Hepatocyte (in vitro differentiated cells): ENCODE measurements at places on chromosomes 1 and 21.
A peak's percentile ranks its signal among the peaks of the same experiment; 100 is the strongest.

DNA sequence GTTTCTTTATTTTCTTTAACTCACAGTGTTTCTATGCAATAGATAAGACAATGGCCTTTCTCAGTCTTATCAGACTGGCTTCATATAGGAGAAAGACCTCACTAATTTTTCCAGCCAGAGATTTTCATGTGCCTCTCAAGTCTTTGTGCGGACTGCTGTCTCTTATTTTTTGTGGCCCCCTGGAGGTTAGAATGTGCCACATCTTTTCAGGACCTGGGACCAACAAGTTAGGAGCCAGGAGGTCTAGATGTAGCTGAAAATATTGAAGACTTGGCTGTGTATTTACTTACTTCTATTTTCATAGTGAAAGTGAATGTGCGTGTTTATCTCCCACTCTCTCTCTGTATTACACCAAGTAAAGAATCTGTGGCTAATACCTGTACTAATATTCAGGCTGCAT lies 42.1 kb upstream of the CFHR3 start:
- no peak for DNase-seq

GRCh38 chr1:2623571-2624337 lies 9.1 kb downstream of the MMEL1 start:
- no peak for DNase-seq

GRCh38 chr1:175274368-175274767 lies 81.8 kb upstream of the KIAA0040 start:
- DNase-seq, result no peak

GRCh38 chr1:226216056-226216455 lies 7.4 kb upstream of the MIXL1 start:
- DNase-seq, result no peak

GRCh38 chr1:87045761-87046304 lies 131.4 kb downstream of the HS2ST1 start:
- no peak for DNase-seq

DNA sequence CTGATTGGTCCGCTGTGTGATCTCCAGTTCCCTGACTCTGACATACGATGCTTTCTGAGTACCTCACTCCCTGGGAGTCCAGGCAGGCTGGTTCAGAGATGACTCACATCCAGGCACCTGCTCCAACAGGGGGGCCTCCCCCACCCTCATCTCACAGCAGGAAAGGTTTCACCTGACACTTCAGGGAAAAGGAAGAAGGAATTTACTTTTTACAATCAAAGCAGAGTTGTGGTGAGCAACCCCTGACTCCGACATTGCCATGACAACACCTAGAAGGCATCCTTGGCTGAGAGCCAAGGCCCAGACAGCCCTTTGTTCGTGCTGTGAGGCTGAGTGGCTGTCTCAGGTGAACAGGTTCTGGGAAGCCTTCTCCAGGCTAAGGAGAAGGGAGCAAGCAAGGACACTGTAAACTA lies 164.6 kb upstream of the GJB5 start:
- peak; percentile 87 for DNase-seq

- DNase-seq, result peak; percentile 29
These were observed 27.2 kb upstream of the FAM3B start for GRCh38 chr21:41289431-41289830.

DNA sequence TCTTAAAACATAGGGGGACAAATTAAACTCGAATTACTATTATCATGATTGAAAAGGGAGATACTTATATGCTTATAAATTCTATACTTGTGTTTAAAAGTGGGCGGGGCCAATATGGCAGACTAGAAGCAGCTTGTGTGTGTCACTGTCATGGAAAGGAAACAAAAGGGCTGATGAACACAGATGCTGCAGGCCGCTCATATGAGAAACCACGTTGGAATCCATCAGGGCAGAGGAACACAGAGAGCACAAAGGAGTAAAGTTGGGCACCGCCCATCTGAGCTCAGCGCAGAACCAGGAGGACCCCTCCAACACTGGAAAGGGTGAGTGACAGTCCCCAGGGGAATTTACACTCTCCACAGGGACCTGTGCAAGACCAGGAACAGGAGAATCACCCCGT lies 107.0 kb downstream of the SLC5A9 start:
- no peak for DNase-seq

DNA sequence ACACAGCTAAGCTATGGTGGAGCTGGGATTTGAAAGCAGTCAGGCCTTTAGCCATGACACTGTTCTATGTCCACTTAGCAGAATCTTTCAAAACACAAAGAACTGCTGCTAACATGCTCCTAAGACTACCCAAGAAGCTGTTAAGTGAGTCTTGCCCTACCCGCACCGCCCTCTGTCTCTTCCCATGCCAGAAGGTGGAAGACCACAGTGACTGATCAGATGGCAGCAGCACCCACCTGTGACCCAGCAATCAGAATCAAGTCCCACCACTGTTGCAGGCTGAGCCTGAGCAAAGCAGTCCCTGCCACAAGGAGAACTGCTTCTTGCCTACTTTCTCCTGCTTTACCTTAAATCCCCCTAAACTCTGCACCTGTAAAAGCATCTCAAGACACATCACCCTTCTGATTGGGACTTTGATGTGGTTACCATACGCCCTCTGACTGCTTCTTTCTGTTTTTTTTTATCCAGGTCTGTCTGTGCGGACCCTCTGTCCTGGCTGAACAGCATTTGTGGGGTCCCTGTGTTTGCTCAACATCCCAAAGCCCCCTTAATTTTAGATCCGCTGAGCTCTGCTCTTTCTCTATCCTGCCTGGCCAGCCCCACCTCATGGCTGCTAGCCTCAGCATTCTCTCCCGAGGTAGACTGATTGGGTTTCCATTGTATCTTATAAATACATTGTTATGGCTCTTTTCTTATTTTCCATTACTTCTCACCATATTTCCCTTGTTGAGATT lies 16.0 kb downstream of the IRF2BP2 start:
- DNase-seq, result no peak

GRCh38 chr1:28123461-28123961 lies 35.1 kb upstream of the EYA3 start:
- DNase-seq, result no peak

- DNase-seq, result no peak
These were observed 24.4 kb downstream of the GNPAT start for GRCh38 chr1:231265379-231265778.

DNA sequence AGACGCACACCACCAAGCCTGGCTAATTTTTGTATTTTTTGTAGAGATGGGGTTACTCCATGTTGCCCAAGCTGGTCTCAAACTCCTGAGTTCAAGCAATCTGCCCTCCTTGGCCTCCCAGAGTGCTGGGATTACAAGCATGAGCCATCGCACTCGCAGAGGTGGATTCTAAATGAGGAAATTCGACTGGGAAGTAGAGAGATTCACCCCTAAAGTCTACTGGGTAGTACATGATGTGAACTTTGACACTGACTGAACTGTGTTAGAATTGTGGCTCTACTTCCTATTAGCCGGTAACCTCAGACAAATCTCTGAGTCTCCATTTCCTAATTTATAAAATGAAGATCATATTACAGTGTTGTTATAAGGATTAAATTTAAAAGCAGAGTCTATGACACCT lies 276.0 kb upstream of the NR5A2 start:
- no peak for DNase-seq

DNA sequence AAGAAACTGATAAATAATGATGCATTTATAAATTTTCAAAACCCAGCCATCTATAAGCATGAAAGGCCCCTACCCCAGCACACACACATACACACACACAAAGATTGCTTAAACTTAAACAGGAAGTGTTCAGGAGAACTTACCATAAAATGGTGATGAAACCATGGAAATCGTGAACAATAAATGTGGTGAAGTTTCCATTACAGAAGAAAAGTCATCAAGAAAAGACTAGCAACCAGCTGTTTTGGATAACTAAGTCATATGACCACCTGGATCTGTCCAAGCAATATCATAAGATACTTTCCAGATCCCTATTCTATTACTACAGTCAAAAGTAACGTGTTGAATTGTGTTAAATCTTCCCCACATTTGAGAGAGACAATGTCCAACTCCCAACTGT lies 24.1 kb downstream of the RGS5 start:
- no peak for DNase-seq

DNA sequence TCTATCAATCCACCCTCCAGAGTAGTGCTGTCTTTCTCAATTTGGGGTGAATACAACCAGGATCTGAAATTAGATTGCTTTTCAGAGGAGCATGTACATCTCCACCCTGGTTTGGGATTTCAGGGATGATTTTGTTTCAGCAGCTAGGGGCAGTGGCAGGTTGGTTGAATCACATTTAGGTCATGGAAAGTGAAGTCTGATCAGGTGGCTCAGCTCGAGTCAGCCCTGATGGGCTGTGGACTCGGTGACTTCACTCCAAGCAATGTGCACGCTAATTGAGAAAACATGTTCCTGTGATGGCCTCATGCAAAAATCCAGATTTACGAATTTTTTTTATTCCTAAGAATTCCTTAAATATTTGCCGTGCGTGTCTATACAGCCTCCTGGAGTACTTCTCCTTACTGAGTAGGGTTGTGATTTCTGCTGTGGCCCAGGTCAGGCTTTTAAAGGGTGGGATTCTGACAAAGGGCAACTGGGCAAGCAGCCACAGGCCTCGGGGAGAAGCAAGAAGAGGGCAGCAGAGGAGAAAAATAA lies 7.5 kb downstream of the NGF start:
- peak; percentile 22 for DNase-seq

DNA sequence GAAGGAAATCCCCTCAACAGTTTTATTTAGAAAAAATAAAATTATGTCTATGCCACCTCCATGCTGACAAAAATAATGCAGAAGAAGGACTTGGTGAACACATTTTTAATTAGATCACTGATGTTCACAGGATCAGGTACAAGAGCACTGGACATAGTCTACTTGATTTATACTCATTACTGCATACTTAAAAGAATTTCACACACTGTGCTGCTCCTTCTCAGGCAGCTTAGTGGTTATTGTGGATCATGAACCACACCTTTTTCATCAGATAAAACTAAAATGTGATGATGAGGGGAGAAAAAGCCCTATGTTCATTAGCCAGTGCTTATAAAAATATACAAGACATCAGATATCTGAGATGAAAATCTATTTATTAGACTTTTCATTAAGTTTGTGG lies 103.3 kb upstream of the DPH5 start:
- no peak for DNase-seq

DNA sequence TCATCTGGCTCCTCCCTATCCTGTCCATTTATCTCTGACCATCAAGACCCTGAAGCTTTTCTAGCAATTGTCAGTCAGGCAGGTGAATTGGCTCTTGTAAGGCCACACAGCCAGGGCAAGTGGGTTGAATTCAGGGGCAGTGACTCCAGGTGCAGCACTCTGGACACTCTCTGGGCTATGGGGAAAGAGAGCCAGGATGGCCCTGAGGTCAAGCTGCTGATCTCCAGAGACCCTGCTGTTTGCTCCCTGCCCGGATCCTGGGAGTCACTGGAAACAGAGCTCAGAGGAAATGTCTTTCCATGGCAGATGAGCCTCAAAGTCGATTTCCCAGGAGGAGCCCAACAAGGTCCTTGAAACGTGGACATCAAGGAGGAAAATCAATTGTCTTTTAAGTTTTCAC lies 184.4 kb downstream of the C1orf94 start:
- DNase-seq, result no peak

DNA sequence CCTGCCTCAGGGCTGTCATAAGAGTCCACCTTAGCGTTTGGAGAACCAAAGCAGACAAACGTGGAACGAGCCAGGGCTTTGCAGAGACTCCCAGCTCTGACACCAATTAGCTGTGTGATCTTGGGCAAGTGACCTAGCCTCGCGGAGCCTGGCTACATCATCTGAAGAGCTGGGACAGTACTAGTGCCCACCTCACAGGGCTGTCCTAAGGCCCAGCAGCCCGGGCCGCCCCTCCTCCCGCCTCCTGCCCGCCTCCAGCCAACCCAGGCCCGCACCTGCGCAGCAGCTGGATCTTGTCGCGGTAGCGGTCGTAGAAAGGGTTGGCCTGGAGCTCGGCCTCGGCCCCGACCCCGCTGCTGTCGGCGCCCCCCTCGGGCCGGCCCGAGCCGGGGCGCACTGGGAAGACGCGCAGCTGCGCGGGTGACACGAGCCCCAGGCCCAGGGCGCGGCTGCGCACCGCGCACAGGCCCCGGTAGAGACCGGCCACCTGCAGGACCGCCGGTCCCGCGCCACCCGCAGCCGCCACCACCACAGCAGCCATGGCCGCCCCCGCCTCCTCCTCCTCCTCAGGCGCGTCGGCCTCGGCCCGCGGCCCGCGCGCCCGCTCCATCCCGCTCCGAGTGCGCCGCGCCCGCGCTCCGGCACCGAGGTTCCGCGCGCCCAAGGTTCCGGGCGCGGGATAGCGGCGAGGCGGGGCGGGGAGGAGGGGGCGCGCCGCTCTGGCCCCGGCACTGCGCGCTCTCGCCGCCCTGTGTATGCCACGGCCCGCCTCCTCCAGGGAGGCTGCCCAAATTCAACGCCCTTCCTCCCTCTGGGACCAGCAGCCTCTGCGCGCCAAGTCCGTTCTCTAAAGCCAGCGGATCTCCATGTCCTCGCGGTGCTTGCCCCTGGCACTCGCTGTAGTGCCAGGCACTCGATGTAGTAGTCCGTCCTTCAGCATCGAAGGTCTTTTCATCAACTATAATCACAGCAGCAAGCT lies at the start of gene ATPAF1:
Gene ATPAF1, minus strand, starts transcription at position 583 of the 979 bp plus-strand sequence. Its CDS starts 42 bp downstream, at position 541.
- DNase-seq, result peak; percentile 80

DNA sequence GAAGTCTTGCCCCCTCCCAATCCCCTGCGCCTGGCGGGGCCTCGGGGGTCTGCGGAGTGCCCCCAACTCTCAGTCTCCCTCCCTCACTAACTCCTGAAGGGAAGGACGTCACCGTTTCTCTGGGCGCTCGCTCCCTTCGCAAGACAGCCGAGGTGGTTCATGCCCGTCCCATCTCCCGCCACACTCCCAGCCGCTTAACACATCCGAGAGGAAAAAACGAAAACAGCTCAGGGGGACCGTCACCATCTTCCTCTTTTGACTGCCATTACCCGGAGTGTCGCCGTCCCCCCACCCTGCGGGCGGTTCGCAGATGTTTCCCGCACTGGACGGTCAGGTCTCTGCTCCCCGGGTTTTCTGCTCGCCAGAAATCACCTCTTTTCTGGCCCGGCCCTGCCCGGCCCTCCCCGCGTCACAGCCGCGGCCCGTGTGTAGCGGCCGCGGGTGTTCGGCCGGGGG lies 532 bp downstream of the ERO1B start:
- DNase-seq, result peak; percentile 51

DNA sequence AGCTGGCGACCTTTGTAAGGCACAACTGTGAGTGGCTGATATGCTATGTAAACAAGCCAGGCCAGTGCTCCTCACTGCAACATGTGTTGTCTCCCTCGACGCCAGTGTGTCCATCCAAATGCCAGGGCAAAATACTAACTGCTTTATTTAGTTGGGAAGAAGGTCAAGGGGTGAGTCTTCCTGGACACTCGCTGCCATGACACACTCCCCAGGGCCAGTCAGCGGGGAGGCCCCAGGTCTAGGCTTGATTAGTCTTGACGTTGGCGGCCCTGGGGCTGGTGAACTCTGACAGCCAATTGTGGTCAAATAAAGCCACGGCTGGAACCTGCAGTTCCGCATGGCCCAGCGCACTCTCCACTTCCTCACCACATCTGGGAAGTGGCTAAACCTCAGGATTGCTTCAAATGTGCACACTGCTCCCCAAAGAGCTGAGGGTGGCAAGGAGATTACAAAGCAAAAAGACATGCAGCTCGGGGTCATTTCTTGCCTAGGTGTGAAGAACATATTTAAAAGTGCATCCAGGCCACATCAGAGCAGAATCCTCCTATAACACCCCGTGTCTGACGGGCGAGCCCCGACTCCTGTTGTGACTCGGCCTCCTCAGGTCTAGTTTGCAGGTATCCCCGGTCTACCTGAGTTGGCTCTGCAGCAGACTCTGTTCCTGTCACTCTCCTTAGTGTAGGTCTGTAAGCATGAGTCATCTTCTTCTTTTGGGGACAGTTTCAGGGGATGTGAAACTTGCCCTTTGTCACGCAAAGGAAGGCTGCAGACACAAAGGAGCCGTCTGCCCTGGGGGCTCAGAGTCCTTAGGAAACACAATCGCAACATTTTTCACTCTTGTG lies 183.5 kb downstream of the RUNX1 start:
- peak; percentile 59 for DNase-seq

GRCh38 chr1:93061895-93062792 lies 16.9 kb upstream of the MTF2 start:
- DNase-seq, result peak; percentile 63
